ENCODE measurements at places on chromosomes 2 and 18.

- no peak for DNase-seq
These were observed 38.1 kb downstream of the PIKFYVE start for GRCh38 chr2:208304157-208304556.

DNA sequence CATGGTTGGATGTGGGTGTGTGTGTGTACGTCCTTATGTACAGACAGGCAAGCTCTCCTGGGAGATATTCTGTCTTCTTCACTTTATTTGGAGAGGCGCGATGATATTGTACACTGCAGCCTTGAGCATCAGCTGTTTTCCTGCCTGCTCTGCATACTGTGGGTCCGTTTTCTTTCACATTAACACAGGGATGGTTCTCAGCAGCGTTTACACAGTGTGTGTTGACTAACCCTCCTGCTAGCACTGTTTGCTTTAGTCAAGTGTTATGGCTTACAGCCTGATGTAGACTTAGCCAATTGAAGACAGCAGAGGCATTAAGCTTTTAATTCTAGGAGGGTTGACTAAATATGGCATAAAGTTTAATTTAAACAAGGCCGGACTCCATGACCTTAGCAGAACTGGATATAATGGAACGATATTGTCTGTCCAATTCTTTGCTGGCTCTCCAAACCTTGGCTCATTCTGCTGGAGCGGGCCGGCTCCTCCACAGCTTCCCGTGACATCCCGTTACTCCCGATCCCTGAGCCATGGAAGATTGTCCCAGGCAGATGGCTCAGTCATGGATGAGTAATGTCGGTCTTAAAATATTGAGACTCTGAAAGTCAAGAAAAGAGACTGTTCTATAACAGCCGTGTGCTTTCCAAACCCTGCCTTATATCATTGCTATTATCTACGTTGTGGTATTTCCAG lies 134.7 kb downstream of the TPGS2 start:
- no peak for DNase-seq

- DNase-seq, result no peak
These were observed 475.7 kb upstream of the REG3G start for GRCh38 chr2:78549766-78550165.

DNA sequence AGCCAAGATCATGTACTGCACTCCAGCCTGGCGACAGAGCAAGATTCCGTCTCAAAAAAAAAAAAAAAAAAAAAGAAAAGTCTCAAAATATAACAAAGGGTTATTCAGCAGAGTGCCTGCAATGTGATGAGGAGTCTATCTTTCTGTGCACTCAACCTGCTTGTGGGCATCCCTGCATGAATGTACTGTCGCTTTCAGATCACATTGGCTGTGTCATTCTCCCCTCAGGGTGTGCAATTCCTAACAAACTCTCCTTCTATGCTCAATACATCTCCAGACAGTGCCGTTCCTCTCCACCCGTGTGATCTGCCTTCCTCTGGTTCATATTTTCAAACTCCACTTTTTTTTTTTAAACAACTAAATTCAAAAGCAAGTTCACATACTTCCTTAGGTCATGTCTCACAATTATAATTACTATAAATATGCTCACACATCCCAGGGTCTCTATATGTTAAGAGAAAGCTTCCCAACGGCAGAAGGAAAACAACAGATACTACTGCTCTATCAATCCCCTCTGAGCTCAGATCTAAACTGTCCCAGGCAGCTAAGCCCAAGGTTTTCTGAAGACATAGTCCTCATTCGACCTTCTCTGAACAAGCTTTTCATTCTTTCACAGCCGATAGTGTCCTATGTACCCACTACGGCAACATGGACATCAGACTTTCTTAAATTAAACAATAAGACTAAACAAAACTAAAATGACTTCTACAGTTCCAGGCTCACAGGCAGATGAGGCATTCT lies 35.2 kb downstream of the PTMA start:
- no peak for DNase-seq

GRCh38 chr18:12857991-12858544 lies 26.0 kb downstream of the PTPN2 start:
- no peak for DNase-seq

DNA sequence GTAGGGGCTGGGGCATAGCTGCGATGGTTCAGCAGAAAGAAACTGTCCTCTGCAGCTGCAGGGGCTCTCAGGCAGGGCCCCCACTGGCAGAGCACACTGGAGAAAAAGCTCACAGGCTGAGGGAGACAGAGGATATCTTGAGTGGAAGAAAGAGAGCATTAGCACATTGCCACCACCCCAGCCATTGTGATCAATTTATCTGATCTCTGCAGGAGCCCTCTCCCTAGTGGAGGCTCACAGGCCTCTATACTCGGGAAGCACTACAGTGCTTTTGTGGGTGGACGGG lies 801 bp upstream of the SFTPB start:
- DNase-seq, result no peak

- DNase-seq, result no peak
These were observed 670.2 kb upstream of the ZEB2 start for GRCh38 chr2:145190031-145190703.

Measured in activated naive CD4-positive, alpha-beta T cell treated with Interleukin-2 at 50 U/mL for 16 hours (primary cell).